A172 (cell line): ENCODE measurements at places on chromosomes 5 and 9. TPM values are rescaled to one million over a fixed set of nuclear protein-coding genes. Genes with fewer than 3 reads are reported as not detected.

The MYOZ3 gene
- 0.07 and 0.45 TPM in 2 replicates for total RNA-seq

The SPATA31A5 gene
- not detected in 2 replicates for total RNA-seq

The INSL6 gene
- not detected in 2 replicates for total RNA-seq

The NR5A1 gene
- total RNA-seq: not detected in 2 replicates

DNA sequence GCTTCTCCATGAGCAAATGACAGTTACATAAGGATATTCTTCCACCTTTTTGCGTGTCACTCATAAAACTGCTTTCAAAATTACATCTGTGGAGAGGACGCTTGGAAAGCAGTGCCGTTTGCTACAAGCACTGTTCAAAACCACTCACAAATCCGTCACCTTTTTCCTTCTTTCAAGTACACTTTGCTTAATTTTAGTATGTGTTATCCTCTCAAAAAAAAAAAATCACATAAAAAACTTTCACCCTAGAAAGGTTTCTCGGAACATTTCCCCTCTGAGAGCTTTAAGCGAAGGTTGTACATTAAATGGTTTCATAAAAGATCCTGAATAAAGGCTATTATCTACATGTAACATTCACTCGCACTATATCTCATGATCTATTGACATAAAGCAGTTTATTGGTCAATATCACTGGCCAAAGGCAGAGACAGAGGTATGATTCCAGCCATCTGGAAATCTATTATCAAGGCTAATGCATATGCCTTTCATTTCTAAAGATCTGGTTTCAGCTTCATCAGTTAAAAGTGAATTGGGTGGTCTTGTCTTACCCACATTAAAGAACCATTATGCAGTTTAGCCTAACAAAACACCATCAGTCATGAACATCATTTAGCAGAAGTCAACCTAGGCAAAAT, 163.6 kb downstream of the ENC1 start:
- no peak for DNase-seq

GRCh38 chr9:5748438-5748837, 84.5 kb downstream of the ERMP1 start:
- DNase-seq: no peak

DNA sequence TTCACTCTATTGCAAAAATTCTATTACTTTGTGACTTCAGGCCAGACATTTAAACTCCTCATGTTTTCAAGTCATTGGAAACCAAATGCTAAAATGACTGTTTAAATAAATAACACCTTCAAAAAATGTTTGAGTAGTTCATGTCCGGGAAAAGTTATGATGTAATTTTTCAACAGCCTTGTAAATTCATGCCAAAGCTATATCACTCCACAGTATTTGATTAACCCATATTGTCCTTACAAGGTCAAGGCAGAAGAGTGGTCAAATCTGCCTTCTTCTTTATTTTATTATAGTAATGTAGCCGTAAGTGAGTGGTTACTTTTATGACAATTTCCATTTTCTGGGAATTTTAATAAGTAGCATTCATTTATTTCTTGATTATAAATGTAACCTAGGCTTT, 72.8 kb downstream of the ADCY2 start:
- no peak for DNase-seq

DNA sequence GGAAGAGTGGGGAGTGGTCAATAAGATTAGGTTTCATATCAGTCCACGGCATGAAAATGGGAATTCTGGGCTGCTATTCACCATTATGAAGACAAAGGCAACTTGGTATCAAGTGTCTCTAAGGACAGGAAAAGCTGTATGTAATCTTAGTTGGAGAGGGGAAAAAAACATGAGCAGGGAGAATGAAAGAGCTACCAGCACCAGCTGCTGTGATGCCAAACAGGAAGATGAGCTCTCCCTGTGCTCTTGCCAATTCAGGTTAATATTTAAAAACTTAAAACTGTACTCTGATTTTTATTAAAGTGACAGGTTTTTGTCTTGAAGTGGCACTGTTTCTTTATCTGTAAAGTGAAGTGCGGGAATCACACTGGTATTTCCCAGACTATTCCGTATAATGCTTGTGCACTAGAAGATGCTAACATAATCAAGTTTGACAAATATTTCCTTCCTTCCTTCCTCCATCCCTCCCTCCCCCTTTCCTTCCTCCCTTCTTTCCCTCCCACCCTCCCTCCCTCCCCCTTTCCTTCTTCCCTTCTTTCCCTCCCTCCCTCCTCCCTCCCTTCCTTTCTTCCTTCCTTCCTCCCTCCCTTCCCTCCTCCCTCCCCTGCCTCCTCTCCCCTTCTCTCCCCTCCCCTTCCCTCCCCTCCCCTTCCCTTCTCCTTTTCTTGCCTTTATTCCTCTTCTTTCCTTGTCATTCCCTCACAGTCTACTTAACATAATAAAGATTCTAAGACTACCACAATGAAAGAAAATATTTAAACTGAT, 1383.0 kb upstream of the C9orf72 start:
- DNase-seq: no peak

DNA sequence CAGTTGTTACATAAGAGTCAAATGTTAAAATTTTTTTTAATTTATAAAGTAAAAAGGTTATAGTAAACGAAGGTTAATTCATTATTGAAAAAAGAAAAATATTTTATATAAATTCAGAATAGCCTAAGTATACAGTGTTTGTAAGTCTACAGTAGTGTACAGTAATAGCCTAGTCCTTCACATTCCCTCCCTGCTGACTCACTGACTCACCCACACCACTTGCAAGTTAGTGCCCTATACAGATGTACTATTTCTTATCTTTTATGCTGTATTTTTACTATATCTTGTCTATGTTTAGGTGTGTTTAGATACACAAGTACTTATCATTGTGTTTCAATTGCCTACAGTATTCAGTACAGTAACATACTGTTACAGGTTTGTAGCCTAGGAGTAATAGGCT, 57.6 kb downstream of the MAMDC2 start:
- peak; percentile 41 for DNase-seq

GRCh38 chr5:94469894-94470329, 148.5 kb downstream of the KIAA0825 start:
- no peak for DNase-seq

DNA sequence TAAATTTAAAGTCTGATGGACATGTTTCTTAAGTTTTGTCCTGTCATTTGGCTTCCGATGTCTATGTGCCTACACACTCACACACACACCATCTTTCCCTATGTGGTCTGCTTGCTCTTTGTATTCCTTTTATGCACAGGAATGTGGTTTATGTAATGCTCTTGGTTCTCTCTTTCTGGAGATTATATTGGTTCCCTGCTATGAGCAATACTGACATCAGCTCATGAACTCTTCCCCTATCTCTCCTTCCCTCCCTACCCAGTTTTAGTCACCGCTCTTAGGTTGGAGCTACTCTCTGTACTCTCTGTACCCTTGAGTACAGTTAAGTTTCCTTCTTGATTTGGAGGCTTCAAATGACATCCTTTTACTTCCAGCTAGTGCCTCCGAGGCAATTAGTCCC, 77.9 kb upstream of the MVB12B start:
- peak; percentile 86 for DNase-seq

GRCh38 chr9:132783006-132783405, 95.1 kb downstream of the AK8 start:
- no peak for DNase-seq

DNA sequence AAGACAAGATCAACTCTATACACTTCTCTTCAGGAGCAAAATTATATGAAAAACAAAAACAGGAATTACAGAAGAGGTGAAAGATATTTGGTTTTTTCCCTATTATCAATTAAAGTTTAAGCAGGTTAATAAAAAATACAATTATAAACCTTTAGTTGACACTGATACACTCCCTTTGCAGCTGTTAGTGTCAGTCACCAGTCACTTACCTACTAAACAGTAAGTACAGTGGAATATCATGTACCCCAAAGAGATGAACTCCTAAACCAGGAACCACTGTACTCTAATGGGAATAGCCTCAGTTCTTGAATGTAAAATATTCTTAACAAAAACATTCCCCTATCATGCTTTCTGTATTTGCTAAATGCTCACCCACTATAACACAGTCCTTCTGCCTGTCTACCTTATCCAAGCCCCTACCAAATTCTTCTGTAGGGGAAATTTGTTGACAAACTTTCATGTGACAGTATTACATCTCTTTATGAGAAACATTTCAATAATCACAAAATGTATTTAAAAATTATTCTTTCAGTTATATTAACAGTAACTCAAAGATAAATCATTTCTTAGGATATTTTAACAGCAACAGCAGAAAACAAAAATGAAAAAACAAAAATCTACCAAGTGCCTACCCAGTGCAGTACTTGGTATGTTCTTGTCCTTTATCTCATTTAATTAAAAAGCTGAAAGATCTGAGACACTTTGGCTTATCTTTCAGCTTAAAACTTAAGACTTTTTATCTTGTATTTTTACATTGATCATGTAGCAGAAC, 212.8 kb downstream of the MLLT3 start:
- DNase-seq: no peak

DNA sequence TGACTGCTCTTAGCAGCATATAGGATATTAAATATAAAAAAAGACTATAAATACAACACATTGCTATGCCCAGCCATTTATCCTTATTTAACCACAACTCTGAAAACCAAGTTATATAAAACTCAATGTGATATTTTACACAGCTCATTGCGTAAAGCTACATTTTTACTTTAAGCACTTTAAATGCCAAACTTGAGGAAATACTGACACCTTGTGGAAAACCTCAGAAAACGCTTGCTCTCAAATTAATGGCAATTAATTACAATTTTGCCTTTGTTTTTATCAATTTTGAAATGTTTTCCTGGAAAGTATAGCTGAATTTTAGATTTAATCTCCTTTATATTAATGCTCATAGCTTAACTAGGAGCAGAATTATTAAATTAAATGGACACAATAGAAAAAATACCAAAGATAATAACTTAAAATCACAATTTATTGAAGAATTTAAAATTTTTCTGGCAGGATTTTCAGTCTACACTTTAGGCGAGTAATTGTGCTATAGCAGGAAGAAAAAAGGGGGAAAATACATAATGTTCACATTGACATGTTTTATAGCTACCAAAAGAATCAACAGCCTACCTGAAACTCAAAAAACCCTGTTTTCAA, 25.2 kb upstream of the PLAC8L1 start:
- peak; percentile 33 for DNase-seq

DNA sequence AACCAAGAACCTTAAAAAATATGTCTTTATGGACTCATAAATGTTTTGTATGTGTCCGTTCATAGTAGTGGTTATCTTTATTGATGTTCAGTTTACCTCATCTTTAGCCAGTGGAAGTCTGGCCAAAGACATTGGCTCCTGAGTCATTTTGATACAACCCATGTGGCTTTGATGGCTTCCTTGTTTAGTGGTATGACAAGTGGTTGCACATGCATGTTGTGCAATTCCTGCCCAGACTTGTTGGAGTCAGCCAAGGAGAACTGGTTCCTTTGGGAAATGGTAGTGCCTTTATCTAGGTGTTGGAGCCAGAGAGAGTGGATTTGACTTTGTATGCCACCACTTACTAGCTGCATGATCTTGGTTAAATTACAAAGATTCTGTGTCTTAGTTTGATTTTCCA, 94.3 kb downstream of the RPS23 start:
- DNase-seq: no peak

DNA sequence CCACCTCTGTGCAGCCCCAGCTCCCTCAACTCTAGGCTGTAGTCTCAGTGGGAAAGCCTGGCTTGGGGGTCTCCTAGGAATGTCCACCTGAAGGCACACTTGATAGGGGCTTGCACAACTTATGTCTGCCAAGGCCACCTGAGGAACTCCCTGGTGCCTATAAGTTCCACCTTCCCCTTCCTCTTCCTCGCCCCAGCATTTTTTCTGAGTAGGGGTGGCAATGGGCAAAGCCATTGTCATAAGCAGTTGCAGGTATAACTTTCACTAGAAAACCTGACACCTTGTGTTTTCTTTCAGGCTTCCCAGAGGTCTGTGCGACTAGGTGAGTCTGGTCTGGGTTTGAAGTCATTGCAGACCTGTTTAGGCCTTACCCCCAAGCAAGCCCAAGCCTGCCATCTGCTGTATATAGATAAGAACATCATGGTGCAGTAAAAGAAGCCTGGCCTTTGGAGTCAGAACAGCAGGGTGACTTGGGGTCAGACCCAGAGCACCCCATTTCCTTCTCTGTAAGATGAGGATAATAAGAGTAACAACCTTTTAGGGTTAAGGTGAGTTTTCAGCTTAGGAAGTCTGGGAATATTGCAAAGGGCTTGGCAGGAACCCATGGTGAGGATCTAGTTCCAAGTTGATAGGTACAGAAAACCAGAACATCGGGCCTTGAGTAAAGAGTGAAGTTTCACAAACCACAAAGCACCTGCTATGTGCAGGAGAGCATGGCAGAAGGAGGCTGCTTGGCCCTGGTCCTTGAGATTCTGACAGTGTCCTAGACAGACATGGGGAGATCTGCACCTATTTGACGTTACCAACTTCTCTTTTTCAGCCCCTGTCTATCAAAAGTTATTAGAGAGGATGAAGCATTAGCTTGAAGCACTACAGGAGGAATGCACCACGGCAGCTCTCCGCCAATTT, 33.8 kb downstream of the TGFBI start:
- DNase-seq: peak; percentile 54
